ENCODE measurements at places on chromosomes 3 and 15.

DNA sequence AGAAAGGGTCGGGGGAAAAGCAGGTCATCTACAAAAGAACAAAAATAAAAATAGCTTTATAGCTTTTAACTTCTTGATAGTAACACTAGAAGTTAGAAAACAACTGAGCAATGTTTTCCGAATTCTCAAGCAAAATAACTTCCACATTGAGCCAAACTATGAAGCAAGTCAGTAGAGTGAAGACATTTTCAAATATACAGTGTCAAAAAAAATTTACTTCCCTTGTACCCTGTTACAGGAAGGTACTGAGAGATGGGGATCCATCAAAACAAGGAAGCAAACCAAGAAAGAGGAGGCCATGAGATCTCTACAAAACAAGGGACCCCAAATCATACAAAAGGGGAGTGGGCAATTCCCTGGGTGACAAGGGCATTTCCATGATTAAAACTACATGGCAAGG is 26.6 kb upstream of the STIMATE start:
- no peak for DNase-seq

DNA sequence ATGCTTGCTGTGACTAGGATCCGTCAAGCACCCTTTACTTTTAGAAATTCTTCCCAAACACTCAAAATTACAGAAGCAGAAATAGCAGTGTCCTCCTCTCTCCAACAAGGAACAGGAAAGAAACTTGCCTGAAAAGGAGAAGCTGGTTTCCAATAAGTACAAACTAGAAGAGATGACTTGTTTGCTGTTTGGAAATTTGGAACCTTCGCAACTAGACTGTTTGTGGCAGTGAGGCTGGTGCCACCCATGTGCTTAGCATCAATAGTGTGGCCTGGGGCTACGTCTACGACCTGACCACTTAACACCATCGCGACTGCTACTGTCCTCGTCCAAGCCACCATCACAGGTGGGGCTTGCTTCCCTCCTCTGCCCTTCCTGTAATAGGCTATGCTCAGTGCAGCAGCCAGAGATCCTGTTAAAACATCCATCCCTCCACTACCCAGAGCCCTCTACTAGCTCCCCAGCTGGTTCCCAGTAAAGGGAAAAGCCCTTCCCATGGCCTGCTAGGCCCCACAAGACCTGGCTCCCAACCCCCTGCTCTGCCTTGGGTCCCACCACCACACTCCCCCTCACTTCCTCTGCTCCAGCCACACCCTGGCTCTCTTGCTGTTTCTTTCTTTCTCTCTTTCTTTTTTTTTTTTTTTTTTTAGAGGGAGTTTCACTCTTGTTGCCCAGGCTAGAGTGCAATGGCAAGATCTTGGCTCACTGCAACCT is 52.6 kb upstream of the CCR2 start:
- DNase-seq, result no peak

- no peak for DNase-seq
Measured at GRCh38 chr3:139808201-139808600, 126.8 kb upstream of the CLSTN2 start.

DNA sequence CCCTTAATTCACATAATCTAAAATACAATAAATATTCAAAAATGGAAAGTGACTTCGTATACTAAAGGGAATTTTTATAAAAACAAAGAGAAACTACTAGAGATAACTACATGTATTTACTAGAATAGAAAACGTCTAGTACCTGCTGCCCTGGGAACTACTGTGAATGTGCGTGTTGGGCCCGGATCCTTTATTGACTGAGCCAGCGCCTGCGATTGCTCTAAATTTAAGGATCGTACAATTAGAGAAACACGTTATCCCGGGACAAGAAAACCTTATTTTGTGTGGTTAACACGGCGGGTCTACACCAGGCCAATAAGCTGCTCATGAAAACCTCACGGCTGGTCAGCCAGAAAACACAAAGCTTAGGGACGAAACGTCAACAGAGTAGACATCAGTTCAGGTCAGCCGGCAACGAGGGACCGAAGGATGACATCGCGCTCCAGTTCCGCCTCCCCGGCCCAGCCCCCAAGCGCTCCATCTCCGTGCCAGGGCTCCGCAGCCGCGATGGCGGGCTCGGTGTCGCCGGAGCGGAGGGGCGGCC is 555 bp downstream of the TM2D3 start:
- DNase-seq, result no peak

- DNase-seq, result peak; percentile 43
Measured at GRCh38 chr3:60053526-60054265, 1003.9 kb upstream of the CFAP20DC start.

DNA sequence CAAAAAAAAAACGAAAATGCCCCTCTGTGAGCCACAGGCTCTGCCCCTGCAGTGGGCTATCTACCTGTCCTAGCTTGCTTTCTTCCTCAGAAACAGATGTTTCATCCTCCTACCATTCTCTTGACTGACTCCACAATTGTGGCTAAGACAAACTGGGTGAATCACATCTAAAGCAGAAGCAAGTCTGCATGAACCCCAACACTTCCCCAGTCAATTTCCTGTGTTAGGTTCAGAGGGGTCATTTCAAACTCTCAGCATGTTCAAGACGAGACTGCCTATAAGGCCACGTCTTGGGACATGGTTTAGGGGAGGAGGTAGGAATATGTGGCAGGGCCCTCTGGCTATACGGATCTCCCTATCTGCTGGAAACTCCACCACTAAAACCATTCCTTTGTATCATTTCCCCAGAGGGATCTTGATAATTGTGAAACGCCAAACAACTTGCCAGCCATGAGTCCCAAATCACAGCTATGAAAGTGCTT is 28.6 kb upstream of the ANKDD1A start:
- no peak for DNase-seq

GRCh38 chr15:61832223-61832622 is 228.0 kb downstream of the VPS13C start:
- no peak for DNase-seq

GRCh38 chr3:21140785-21141184 is 610.2 kb downstream of the ZNF385D start:
- DNase-seq, result no peak

DNA sequence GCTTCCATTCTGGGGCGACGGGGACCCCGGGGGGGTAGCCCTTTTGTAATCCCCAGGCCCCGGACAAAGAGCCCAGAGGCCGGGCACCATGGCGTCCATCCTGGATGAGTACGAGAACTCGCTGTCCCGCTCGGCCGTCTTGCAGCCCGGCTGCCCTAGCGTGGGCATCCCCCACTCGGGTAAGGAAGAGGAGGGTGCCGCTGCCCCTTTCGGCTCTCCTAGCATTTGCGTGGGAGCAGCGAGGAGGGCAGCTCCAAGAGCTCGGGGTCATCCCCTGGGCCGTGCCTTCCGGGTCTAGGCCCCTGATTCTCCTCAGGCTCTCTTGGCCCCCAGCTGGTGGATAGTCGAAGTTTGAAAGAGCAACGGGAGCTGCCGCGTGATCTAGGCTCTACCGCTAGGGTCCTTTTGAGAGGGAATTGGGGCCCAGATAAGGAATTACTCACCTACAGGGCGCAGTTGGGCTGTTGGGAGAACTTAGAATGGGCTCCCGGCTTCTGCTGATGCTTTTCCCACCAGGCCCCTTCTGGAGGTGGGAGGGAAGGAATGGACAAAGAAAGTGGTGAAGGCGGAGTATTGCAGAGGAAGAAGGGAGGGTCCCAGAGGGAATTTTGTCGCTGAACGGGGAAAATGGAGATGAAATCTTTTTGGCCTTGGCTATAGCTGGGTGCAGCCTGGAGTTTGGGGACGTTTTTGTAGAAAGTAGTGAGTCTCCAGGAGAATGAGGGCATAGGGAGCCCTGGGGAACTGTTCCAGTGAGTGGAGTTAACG is 615 bp downstream of the VPS18 start:
- DNase-seq, result no peak

DNA sequence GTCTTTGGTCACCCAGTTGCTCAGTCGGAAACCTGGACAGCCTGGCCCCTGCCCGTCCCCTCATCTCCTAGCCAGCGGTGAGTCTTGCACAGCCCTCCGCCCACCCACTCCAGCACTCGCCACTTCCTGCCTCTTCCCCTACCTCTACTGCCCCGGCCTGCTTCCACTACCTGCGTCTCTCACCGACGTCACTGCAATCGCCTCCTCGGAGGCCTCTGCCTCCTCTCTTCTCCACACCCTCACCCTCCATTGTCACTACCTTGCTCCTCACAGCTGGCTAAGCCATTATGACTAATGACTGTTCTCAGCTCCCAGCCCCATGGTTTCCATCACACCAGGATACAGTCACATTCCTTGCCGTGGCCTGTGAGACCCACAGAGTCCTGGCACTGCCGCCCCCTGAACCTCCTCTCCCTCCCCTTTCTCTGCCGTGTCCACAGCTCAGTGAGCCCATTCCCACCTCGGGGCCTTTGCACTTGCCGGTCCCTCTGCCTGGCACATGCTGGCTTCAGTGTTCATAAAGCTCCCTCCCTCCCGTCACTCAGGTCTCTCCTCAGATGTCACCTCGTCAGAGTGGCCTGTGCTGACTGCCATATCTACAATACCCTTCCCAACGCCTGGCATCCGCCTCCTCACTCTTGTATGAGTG is 104.8 kb downstream of the FBLN2 start:
- no peak for DNase-seq

DNA sequence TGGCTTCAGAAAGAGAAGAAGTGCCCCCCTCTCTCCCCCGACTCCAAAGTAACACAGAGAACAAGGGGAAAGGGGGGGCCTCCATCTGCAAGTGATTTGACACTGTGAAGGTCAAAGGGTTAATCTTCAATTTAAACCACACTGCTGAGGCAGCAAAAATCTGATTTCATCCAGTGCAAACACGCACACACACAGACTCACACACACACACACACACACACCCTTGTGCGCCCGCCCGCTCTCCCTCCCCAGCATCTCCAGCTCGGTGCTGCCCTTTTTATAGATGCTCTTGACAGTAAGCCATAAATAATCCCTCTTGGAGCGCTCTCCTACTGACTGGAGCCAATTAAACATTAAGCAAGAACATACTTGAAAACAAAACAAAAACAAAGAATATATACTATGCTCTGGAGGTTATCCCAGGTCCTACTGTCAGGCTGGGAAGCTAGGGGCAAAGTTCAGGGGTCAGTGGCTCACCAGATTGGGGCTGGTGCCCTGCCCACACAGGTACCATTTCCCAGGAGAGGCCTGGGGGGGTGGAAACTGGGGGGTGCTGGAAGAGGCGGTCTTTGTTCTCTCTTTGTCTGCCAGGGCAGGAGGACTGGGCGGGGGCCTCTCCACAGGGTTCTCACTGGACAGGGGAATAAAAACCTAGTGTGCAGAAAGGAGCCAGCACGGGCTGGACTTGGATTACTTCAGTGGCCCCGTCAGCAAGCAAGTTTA is 16.3 kb downstream of the BMF start:
- DNase-seq, result peak; percentile 96

DNA sequence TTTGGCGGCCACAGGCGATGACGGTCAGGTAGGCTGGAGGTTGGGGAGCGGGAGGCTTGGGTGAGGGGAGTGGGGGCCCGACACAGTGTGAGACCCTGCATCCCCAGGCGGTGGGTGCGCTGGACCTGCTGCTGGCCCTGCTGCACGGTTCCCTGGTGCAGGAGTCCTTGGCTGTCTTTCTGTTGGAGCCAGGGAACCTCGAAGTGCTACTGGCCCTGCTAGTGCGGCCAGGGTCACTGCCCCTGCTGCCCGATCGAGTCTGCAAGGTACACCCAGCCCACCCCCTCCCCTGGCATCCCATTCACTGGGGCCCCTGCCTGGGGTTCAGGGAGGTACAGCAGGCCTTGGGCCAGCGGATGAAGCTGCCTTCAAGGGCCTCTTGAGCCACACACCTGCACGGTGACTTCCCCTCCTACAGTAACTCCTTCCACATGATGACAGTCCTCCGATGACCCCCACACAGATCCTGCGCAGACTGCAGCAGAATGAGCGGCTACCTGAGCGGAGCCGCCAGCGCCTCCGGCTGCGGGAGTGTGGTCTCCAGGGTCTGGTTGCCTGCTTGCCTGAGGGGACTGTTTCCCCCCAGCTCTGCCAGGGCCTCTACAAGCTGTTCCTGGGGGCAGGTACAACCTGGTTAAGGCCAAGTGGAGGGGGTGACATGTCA is 19.5 kb downstream of the NBEAL2 start:
- no peak for DNase-seq

DNA sequence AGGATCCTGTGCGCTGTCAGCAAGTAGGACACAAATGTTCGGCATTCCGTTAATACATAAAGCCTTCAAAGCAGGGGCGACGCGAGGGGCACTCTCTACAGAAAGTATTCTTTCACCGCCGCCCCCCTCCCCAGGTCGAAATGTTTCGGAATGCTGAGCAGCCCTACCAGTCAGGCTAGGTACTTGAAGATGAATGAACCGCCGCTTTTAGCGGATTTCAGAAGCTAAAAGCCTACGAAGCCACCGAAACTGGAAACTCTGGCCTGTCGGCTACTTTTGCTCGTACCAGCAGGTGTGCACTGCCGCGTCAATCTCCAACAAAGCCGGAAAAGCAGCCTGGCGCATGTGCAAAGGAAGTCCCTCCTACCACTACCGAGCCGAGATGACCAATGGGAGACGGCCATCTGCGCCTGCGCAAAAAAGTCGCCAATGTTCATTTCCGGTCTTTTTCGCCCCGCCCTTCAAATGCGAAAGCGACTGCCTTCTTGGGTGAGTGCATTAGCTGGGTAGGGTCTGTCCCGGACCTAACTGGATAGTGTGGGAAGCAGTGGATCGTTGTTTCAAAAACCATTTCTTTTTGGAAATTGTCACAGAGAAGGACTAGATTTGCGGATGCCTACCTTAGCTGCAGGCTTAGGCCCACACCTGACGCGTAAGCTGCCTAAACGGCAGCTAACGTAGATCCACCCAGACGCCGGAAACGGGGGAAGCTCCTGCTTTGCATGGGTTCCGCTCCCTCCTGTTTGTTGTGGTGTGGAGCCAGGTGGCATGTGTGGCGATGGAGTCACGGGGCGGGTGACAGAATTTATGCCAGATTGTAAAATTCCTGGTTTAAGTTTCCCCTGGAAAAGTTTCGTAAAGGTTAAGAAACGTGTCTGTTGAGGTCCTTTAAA is at the start of gene WDR5B:
TSS of gene WDR5B (minus strand) at position 301 of the 893 bp plus-strand sequence. CDS start 534 bp downstream, outside the sequence.
- peak; percentile 91 for DNase-seq

GRCh38 chr3:150458001-150458400 is 49.9 kb downstream of the TSC22D2 start:
- no peak for DNase-seq

GRCh38 chr15:83947156-83947555 is 288.4 kb upstream of the GOLGA6L4 start:
- DNase-seq, result no peak

DNA sequence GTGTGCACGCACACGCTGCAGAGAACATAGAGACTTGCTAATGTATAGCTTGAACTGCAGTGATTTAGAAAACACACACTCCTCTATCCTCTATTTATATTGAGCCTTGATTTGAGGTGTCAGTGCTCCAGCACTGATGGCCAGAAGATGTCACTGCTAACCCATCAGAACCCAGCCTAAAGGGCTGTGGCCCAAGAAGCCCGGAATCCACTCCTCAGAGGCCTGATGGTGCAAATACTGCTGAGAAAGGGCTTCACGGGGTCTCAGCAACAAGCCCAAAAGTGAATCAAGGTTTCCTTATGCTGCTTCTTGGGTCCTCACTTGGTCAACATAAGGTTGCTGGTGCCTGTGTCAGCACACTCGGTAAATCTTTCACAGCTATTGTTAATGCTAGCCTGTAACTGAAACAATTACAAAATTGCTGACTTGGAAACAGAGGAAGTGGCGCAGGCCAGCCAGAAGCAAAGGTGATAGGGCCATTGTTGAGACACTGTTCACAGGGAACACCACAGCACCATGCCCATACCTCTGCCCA is 60.3 kb downstream of the HEG1 start:
- peak; percentile 12 for DNase-seq
